Activated CD4-positive, alpha-beta T cell treated with anti-CD3 and anti-CD28 coated beads, Interleukin-2, amount 10 ng/mL, durations not matched to agents 7 days and 5 days (primary cell): ENCODE measurements at places on chromosomes 1 and 21.

DNA sequence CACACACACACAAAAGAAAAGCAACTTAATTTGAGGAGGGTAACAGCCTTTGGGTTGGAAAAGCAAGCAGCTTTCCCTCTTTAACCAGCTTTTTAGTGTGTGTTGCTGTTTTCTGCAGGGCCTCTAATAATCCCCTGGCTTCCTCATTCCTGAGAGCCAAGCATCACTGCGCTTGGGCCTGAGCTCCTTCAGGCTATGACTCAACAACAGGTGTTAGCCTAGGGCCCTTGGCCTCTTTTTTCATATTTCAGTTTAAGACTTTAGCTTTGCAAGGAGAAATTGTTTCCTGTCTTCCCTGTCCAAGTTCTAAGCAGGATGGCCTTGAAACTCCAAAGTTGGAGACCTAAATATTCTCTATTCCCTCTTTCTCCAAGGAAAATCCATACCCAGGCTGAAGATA, 26.2 kb upstream of the SNX27 start:
- no peak for DNase-seq

DNA sequence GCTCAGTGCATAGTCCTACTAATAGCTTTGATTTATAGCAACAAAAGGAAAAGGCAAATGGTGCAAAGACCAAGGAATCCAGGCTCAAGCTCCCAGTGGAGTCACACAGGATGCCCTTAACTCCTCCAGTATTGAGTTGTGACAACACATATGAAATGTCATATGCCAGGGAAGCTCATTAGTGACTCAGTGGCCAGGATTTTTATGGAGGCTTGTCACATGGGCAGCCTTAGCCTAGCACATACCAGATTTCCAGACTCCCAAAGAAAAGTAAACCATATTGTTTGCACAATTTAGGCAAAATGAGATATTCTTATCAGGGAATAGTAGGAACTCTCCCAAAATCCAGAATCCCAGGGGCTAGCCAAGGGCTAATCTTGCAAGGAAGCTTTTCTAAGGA, 129.2 kb downstream of the MAGI3 start:
- no peak for DNase-seq

DNA sequence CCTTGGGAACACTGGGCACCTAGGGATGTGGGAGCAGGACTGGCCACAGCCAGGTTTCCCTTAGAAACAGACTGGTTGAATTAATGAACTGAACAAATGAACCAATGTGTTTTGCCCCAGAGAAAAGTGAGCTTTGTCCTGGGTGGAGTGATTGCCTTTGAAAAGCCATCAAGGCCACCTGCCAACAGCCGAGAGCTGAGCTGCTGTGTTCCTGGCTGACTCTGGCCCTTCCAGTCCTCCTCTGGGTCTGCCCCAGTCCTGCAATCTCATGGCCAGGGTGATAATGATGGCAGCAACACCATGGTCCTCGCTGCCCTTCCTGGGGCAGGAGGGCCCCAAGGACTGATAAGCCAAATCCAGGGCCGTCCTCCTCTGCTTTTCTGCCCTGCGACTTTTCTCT, 18.2 kb upstream of the GJA9 start:
- DNase-seq = no peak

DNA sequence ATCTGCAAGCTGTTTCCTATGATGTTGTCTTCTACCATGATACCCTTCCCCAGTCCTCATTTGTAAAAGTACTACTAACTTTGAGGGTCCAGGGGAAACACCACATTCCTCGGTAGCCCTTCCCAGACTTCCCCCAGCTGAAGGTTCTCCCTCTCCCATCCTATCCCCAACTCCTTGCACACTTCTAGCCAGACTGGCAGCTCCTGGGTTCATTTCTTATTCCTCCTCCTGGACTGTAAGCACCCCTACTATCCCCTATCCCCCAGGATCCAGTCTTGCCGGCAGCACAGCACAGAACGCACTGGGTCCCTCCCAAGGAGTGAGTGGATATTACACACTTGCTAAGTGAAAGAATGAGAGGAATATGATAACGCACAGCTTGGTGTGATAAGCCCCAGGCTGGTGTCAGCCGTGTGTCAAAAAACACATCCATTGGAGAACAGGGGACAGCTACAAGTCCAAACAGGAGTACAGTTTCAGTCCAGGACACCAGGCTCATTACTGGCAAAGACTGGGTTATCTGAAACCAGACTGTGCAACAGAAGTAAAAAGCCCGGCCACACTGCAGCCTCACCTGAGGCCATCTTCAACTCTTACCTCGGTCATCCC, 100.2 kb downstream of the SSBP3 start:
- no peak for DNase-seq

DNA sequence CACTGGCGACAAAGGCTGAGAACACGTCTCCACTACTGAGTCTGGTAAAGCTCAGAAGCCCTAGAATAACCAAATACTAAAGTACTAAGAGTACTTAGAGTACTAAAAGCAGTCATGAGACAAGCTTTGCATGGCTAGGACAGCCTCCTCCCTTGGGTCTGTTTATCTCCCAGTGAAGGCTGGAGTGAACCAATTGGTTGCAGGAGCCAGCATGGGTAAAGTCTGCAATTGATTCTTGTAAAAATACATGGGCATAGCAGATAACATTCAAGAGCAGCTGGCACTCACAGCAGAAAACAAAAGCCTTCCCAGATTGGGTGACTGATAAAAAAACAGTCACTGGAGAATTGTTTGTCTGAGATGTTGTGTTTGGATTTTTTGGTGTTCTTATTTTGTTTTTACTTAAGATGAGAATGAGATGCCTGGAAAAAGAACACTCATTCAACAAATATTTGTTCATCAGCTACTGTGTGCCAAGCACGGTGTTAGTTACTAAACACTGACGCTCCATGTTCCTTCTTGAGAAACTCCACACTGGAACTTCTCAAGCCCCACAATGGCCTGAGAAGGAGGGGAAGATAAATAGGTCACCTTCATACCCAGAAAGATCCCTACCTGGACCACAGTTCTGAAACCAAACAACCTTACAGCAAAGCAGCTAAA, 3.7 kb downstream of the IRF6 start:
- DNase-seq = no peak
